A549 treated with ZK216348 at 1 μM for 4 hours (cell line): ENCODE measurements at places on chromosomes 7 and 10. TPM values are rescaled to one million over a fixed set of nuclear protein-coding genes. Genes with fewer than 3 reads are reported as not detected.

IGF2BP3 gene
- total RNA-seq = 19.2 to 34.3 TPM (median 24.8 TPM) in 5 replicates

VAX1 gene
- 1.3 to 1.6 TPM (median 1.4 TPM) in 5 replicates for total RNA-seq

CEP55 gene
- total RNA-seq = 51.3 to 104 TPM (median 66.1 TPM) in 5 replicates

FAM25C gene
- 1.5 to 4.0 TPM (median 2.4 TPM) in 3 of 5 replicates, not detected in the others for total RNA-seq

MEOX2 gene
- total RNA-seq = not detected in 5 replicates

CRYGN gene
- not detected in 5 replicates for total RNA-seq

FAM25G gene
- 3.8 TPM in 1 of 5 replicates, not detected in the others for total RNA-seq

CTBP2 gene
- total RNA-seq = 92.5 to 119 TPM (median 112 TPM) in 5 replicates

GTPBP4 gene
- 93.1 to 171 TPM (median 102 TPM) in 5 replicates for total RNA-seq
